ENCODE measurements at places on chromosomes 2 and 18.

GRCh38 chr18:42025974-42026625 is 71.1 kb downstream of the PIK3C3 start:
- no peak for DNase-seq

- DNase-seq, result peak; percentile 62
These were observed 140.6 kb downstream of the EPHA4 start for GRCh38 chr2:221431477-221431876.

- no peak for DNase-seq
These were observed 55.8 kb downstream of the MYOM1 start for GRCh38 chr18:3163968-3164367.

DNA sequence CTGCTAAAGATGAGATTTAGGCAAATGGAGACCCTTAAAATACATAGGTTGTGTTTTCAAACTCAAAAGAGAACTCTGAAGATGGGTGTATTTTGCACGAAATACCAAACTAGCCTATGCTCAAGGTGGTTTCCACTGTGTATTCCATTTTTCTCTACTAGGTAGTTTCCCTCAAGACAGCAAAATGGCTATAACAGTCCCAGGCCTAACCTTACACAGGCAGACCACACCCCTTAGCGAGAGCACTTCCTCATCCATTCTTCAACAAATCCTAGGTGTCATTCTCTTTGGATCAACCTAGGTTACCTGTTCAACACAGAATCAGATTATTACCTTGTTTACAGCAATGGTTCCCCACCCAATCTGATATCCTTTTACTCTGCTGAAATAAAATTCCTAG is 42.6 kb downstream of the HNRNPLL start:
- DNase-seq, result no peak

- no peak for DNase-seq
These were observed 834.3 kb downstream of the LRRTM4 start for GRCh38 chr2:76687923-76688322.

DNA sequence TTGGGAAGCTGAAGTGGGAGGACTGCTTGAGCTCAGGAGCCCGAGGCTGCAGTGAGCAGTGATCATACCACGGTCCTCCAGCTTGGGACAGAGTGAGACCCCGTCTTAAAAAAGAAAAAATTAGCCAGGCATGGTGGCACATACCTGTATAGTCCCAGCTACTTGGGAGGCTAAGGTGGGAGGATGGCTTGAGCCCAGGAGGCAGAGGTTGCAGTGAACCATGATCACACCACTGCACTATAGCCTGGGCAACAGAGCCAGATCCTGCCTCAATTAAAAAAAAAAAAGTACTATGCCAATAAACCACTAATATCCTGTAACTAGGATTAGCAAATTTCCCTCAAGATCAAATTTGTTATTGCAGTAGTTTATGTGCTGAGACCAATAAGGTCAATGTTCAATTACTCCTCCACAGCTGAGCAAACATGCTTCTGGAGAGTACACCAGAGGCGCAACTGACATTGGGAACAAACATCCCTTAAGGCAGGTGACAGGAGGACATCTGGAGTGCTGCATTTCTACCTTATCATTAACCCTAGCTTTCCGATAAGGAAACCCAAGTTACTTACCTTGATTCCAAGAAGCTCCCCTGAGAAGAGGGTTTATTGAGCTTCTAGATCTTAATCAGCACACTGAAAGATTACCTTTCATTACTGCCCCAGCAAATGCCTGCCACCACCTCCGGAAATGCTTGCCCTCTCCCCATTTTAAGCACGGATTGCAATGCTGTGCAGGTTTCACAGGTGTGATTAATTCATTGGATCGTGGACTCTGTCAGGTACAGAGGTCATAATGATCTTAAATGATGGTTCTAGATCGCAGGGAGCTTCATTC is 26.2 kb downstream of the MGAT4A start:
- peak; percentile 80 for DNase-seq

GRCh38 chr2:234640657-234641056 is 143.8 kb upstream of the ARL4C start:
- DNase-seq, result no peak

DNA sequence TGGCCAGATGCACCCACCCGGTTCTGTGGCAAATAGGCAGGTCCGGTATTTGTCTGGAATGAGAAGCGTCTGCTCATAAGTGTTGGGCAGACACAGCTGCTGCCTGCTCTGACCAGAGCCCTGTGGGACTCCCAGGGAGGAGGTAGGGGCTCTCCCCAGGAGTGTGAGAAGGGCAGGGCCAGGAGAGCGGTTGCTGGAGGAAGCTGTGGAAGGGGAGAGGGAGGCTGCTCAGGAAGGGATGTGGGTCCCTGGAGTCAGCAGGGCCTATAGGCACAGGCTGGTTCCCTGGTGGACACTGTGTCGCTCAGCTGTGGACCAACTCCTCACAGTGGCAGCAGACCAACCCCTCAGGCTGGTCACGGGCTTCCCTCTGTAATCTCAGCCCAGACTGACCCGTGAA is 109.2 kb downstream of the DYSF start:
- DNase-seq, result no peak

DNA sequence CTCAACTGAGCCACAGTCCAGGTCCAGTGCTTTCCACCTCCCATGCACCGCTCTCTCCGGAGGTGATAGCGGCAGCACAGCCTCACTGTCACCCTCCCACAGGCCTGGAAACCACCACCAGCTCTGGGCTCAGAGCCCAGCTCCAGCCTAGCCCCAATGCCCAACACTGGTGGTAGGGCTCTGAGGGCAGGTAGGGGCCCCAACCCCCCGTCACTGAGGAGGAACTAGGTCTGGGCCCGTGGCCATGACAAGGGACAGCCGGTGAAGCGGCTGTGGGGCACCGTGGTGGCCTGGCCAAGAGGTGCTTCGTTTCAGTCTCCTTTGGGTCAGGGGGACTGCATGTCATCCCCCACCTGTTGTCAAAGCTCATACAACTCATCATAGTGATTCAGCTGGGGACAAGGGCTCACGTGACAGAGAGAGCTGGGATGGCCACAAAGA is 5.5 kb upstream of the TMEM214 start:
- no peak for DNase-seq

DNA sequence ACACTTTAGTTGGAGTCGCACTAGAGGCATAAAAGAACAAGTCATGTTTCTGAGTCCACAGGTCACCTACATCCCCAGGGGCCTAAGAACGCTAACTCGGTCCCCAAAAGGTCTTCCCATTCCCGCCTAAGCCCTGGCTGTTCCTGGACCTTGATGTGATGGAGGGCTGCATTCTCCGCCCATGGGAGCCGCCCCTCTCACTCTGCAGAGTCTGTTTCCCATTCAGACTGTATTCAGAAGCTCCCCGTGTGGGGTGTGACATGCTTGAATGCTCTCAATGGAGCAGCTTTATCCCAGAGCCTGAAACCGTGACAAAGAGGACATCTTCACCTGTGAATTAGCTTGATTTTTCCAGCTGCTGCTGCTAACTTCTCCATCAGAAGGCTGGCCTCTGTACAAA is 319.0 kb upstream of the KLHL29 start:
- no peak for DNase-seq

GRCh38 chr2:168594778-168595177 is 138.7 kb downstream of the CERS6 start:
- no peak for DNase-seq

- DNase-seq, result no peak
These were observed 15.4 kb upstream of the FARP2 start for GRCh38 chr2:241340631-241341163.

- DNase-seq, result no peak
These were observed 557.8 kb upstream of the LRATD1 start for GRCh38 chr2:14074691-14075090.
